ENCODE measurements at places on chromosomes 6 and 20.

- DNase-seq: no peak
Measured at GRCh38 chr6:150887978-150888563, 22.6 kb downstream of the MTHFD1L start.

DNA sequence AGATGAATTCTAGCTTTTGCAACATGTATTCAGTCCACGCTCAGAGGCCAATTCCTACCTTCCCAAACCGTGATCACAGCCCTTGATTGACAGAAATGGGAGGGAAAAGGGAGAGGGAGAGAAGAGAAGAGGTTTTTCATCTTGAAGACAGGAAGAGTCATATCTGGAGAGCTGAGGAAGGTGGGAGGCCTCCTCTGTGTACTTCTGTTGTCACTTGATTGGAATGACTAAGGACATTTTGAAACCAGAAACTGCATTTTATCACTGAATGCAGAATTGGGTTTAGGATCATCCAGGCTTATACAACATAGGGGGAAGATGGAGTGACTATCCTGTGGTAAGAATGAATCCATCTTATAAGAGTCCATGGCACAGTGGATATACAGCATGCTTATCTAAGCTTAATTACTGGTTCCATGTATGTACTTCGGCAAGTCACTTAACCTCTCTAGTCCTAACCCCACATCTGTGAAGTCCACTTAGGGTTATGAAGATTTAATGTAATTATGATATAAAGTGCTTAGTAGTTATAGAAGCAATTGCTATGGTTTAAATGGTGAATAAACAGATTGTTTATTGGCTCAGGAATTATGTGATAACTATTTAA, 144.0 kb downstream of the BCKDHB start:
- no peak for DNase-seq

GRCh38 chr20:62294516-62294915, 8.3 kb upstream of the ADRM1 start:
- no peak for DNase-seq

DNA sequence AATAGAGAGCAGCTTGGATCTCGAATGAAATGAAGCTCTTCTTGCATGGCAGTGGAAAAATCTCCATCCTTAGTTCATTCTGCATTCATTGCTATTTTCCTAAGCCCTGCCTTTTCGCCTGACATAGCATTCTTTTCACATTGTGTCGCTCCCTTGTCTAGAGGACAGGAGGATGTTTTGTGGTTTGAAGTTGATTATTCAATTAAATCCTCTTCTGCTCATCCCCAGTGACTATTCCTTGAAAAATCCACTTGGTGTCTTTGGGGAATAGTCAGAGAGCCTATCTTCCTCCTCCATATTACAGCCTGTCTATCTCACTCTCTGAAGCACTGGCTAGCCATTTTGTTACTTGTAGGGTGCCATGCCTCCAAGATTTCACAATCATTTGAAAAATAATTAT, 161.2 kb downstream of the KLHL32 start:
- no peak for DNase-seq

DNA sequence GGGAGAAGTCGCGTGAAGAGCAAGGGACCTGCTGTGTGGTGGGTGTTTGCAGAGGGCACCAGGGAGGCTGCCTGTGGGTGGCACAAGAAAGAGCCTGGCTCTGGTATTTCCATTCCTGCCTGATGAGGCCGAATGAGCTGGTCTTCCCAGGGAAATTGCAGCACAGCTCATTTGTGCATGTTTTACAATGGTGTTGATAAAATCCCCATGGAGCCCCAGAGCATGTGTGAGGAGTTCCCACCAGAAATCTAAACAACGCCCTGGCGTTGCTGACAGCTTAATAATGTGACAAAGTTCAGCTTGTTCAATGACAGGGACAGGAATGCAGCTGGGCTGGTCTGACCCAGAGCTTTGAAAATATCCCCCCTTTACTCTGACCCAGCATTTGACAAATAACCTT, 135.5 kb downstream of the CLIC5 start:
- DNase-seq: no peak

- no peak for DNase-seq
Measured at GRCh38 chr6:140001821-140002341, 627.4 kb upstream of the CITED2 start.

- no peak for DNase-seq
Measured at GRCh38 chr20:35398660-35399144, 13.1 kb downstream of the UQCC1 start.

GRCh38 chr20:46933150-46933549, 38.5 kb downstream of the EYA2 start:
- DNase-seq: no peak

DNA sequence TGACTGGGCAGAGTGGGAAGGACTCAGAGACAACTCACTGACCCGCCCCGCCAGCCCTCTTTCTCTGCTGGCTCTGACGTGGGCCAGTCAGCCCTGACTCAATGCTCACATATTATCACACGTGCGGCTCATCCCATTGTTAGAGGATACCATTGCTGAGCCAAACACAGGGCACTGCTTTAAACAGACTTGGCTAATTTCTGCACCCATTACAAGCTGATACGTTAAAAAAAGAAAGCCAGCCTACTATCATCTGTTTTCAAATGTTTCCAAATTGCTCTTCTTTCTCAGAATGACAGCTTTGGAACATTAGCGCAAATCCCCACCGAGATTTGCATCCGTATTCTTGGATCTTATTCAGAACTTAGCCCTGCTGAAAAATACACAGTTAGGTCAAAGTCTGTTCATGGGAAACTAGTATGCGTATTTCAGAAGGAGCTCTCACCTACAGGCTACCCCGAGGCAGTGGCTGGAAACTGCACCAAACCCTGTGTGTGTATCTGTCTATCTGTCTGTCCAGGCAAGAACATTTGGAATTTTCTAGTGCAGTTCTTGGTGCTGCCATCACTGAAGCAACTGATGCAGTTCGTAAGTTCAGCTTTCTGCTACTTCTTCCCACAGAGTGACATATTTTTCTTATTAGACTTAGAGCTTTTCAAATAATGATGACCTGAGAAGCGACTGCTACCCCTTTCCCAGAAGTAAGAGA, 32.8 kb downstream of the RAMACL start:
- no peak for DNase-seq

DNA sequence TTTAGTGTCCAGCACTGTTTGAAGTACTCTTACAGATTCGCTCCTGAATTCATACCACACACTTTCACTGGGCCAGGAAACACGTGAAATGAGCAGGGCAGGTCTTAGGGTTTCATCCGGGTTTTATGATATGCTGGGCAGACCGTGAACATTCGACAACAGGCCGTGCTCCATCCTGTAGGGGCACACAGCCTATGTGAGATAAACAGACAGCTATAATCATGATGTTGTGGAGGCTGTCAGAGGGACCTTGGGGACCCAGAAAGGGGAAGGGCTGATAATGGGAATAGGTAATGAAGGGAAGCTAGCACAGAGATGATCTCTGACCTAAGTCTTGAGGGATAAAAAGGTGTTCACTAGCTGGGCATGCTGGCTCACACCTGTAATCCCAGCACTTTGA, 110.4 kb downstream of the RIN2 start:
- no peak for DNase-seq

- DNase-seq: peak; percentile 70
Measured at GRCh38 chr20:12605751-12606150, 403.0 kb upstream of the SPTLC3 start.

- DNase-seq: no peak
Measured at GRCh38 chr6:128686084-128686483, 165.7 kb upstream of the PTPRK start.

DNA sequence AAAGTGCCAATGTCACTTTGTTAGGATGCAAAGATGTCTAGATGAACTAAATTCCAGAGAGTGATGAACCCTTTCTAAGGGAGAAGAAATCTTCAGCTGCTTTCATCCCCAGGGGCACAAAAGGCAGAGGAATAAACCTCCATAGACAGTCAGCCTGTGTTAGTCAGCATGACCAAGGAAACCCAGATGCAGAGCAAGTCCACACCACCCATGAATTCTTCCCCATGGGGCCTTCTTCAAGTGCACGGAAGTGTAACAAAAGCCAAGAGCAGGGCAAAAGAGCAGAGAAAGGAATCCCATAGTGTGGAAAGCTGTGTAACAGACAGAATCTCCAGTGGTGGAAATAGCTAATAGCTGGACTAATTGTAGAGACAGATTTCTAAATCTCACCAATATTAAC, 50.0 kb downstream of the DCDC2 start:
- no peak for DNase-seq

- DNase-seq: no peak
Measured at GRCh38 chr6:112187736-112188135, 66.6 kb downstream of the LAMA4 start.

- peak; percentile 35 for DNase-seq
Measured at GRCh38 chr6:151325075-151326050, 66.0 kb downstream of the ZBTB2 start.

GRCh38 chr6:164812706-164813105, 496.7 kb downstream of the C6orf118 start:
- DNase-seq: no peak

DNA sequence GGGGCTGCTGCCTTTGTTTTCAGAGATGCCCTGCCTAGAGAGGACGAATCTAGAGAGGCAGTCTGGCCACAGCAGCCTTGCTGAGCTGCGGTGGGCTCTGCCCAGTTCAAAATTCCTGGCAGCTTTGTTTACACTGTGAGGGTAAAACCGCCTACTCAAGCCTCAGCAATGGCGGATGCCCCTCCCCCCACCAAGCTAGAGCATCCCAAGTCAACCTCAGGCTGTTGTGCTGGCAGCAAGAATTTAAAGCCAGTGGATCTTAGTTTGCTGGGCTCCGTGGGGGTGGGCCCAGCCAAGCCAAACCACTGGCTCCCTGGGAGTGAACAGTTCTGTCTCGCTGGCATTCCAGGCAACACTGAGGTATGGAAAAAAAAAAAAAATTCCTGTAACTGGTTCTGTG, 970.9 kb downstream of the TBC1D32 start:
- no peak for DNase-seq

GRCh38 chr6:57183336-57183735, 11.2 kb downstream of the BAG2 start:
- no peak for DNase-seq

- DNase-seq: no peak
Measured at GRCh38 chr20:49706630-49707091, 7.0 kb downstream of the B4GALT5 start.

- no peak for DNase-seq
Measured at GRCh38 chr20:18909254-18909653, 95.7 kb downstream of the SCP2D1 start.

GRCh38 chr6:26123675-26123946, 36.4 kb downstream of the HFE start:
- DNase-seq: no peak

- DNase-seq: peak; percentile 68
Measured at GRCh38 chr6:42781796-42782688, at the start of gene BICRAL. Gene BICRAL (plus strand): TSS chr6:42782052. CDS start chr6:42822023, 39,971 bp downstream.

- no peak for DNase-seq
Measured at GRCh38 chr20:39057911-39058310, 95.8 kb downstream of the DHX35 start.

DNA sequence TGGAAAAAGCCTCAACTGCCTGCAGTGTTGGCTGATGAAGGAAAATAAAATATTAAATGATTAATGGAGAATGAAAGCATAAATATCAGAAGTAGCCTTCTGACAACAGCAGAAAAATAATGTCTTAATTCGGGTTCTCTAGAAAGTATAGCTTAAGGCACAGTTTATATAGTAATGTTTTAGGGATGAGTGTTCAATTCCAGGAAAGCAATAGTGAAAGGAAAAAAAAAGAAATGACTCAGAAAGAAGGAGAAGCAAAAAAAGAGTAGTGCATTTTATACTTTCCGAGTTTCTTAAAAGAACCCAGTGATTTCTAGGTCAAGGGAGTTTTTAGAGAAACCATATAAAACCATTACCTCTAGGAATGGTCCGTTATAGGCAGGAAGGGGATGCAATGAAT, 137.3 kb downstream of the HTR1B start:
- DNase-seq: no peak

DNA sequence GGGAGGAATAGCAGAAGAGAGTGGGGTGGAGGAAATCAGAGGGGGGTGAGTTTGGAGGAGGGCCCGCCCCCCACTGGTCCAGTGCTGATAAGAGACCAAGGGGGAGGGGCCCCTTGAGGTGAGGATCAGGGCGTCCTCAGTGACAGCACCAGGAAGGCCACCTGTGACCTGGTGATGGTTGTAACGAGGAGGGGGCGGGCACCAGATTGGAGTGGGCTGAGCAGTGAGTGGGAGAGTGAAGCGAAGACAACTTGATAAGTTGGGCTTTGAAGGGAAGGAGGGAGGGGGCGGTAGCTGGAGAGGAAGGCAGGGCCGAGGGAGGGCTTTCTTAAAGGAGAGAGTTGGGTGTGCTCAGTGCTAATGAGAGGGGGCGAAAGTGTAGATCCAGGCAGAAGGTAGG, 30.7 kb downstream of the CDH22 start:
- DNase-seq: no peak

- DNase-seq: no peak
Measured at GRCh38 chr6:82738773-82739172, 326.9 kb downstream of the UBE3D start.

GRCh38 chr6:152093711-152094110, 286.2 kb downstream of the ESR1 start:
- no peak for DNase-seq

DNA sequence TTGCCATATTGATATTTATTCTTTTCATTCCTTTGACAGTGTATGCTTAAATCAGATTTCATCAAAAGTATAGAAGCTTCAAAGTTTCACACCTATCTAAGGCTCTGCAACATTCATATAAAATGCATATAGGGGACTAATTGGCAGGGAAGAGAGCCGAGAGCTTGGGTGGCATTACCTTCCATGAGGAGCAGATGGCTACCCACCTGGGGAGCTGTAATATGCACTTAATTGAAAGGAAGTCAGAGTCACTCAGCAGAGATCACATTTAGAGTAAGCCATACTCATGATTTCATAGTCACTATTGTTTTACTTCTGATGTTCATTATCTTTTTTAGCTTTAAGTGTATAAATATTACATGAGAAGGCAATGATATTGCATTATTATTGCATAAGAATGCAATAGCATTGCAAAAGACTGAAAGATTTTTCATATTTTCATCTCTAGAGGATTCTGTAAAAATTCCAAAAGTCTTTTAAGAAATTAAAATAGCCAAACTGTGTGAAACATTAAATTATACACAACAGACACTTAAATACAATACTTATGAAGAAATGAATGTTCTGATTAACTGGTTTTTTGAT, 1305.2 kb downstream of the EPHA7 start:
- no peak for DNase-seq

DNA sequence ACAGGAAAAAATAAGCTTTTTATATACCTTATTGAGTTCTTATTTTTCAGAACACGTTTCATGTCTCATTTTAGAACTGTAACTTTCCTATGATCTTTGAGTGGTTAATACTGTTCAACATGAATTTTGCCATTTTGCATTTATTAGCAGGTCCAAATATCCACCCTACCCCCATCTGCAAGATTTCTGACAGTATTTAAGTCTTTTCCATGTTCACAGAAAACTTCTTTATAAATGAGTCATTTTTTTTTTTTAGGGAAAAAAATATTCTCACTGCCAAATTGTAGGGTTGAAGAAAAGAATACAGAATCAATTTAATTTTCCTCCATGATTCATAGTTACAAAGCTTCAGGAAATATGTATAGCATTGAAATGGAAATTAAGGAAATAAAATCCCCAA, 101.8 kb downstream of the COL21A1 start:
- no peak for DNase-seq

- DNase-seq: no peak
Measured at GRCh38 chr6:132190815-132191175, 210.5 kb downstream of the MOXD1 start.

All from DMS79 treated with DMSO at 0.1 percent for 48 hours (cell line).